ENCODE measurements at places on chromosomes 2 and 18.
A peak's percentile ranks its signal among the peaks of the same experiment; 100 is the strongest.

GRCh38 chr2:80377071-80377470 lies 72.5 kb upstream of the LRRTM1 start:
- DNase-seq = no peak

DNA sequence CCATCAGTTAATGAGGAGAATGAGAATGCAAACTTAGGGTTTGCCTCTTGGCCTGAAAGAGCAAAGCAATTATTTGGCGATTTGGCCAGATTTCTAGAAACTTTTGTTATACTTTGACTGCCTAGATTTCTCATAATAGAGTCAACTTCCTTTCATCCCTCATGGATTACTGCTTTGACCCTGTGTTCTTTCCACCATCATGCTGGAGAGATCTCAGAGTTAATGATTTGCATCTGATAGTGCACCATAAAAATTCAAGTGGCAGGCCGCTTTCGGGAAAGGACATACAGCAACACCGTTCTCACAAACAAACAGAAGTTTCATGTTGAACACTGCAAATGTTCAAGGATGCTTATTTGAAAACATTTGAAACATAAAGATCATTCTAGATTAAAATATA lies 143.7 kb upstream of the ZFP36L2 start:
- no peak for DNase-seq

GRCh38 chr18:77065221-77065981 lies 67.2 kb downstream of the MBP start:
- DNase-seq = no peak

DNA sequence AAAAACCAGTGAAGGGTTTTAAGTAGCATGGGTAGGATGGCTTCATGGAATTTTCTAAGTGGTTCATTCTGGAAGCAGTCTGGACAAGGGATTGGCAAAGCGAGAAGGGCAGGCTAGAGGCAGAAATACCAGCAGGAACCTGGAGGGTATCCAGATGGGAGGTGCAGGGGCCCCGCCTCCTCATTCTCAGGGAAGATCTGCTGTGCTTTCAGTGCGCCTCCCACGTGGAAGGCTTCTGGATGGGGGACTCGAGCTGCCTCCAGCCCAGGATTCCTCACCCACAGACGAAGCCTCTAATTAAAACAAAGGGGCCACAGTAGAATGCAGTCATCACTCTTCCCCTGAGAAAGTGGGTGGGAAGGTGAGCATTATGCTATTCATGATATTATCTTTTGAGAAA lies 79.8 kb downstream of the VSNL1 start:
- DNase-seq = peak; percentile 74

DNA sequence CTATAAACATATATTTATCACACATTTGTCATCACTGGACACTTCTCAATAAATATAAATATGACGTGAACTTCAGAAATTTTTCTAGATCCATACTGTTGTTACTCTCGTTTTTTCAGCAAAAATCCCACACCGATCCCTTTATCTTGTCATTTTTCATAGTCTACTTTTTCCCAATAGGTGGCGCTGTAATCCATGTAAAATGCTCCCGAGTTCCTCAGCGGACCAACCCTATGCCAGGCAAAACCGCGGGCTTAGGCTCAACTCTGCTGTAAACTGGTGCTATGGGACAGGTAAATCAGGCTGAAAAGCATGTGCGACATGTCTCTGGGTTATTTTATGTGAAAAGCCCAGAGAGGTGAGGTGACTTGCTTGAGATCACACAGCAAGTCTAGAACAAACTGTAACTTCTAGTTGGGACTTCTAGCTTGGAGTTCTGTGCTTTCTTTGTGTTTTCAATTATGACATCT lies 104.0 kb downstream of the COBLL1 start:
- peak; percentile 67 for DNase-seq

- DNase-seq = no peak
Measured at GRCh38 chr18:2508155-2508554, 63.1 kb downstream of the METTL4 start.

DNA sequence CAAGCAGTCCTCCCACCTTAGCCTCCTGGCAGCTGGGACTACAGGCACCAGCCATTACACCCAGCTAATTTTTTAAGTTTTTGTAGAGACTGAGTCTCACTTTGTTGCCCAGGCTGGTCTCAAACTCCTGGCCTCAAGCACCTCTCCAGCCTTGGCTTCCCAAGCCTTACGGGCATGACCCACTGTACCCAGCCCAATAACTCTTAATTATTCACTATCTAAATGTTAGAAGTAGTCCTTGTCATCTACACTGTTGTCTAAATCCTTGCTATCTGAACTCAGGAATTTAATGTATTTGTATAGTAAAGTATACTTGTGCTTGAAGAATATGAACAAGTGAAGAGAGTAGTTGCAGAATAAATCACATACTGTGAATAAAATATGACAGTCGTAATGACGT lies 37.9 kb upstream of the NBEAL1 start:
- DNase-seq = no peak

DNA sequence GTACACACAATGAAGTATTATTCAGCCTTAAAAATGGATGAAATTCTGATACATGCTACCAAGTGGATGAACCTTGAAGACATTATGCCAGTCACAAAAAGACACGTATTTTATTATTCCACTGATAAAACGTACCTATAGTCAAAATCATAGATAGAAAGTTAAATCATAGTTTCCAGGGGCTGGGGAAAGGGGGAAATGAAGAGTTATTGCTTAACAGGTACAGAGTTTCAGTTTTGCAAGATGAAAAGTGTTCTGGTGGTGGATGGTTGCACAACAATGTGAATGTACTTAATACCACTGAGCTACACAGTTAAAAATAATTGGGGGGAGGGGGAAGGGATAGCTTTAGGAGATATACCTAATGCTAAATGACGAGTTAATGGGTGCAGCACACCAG lies 279.0 kb upstream of the STON1 start:
- no peak for DNase-seq

DNA sequence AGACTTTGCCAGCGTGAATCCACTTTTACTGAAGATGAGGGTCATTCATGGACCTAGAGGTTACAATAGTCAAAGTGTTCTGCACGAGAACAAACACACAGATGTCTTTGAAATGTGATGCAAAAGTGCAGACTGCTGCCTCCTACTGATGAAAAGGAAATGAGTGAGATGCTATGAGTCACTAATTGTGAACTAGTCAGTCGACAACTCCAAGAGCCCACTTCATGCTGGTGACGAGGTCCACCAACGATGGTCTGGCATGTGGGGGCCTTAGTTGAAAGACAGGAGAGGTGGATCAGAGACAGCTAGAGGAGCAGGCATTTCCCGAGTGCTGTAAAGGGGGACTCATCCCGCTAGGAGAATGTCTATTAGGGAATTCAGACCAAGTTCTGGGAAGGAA lies 17.1 kb upstream of the ZNF236 start:
- DNase-seq = no peak

DNA sequence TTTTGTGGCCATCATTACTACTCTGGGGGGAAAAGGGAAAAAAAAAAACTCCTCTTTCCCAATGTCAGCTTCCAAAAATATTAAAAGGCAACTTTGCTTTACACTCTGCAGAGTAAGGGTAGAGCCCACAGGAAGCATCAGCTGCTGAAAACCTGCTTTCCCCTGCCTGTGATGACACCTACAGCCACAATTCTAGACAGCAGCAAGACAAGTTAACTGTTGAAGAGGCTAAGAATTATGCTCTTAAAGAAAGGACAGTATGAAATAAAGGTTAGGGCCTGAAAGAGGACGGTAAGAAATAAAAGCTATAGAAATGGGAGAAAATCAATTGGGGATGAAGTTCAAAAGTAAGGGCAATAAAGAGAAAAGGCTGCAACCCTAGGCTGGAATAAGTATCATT lies 3.0 kb downstream of the PDE11A start:
- DNase-seq = no peak

- DNase-seq = no peak
Measured at GRCh38 chr2:43566461-43566729, 29.4 kb downstream of the THADA start.

GRCh38 chr2:70947556-70948184 lies 12.0 kb downstream of the ATP6V1B1 start:
- peak; percentile 1 for DNase-seq

DNA sequence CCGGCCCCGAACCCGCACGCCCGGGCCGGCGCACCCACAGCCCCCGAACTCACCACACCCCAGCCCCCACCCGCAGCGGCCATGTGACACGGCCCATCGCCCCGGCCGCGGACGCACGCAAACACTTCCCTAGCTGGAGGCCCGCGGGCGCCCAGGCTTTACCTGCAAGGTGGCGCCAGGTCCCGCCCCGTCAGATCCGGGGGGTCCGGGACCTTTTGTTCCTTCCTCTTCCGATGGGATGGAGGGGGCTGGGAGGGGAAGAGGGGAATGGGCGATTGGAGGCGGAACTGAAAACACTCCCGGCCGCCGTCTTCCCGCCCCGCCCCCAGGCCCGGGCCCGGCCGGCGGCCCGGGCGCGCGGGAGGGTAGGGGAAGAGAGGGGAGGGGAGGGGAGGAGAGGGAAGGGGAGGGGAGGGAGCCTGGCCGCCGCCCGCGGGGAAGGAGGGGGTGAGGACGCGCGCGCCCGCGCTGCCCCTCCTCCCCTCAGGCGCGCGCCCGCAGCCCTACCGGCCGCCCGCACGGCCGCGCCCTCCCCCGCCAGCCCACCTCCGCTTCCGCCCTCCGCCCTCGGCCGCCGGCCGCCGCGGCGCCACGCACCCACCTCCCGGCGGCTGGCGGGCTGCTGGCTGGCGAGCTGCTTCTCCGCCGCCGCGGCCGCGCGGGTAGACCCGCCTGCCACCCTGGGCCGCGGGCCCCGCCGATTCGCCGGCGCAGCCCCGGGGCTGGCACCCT lies at the start of gene SMAD2:
TSS of gene SMAD2 (minus strand) at position 461 of the 732 bp plus-strand sequence. CDS start 33,903 bp downstream, outside the sequence.
- DNase-seq = peak; percentile 86

- DNase-seq = no peak
Measured at GRCh38 chr2:178057179-178057680, 15.3 kb downstream of the PDE11A start.

- DNase-seq = no peak
Measured at GRCh38 chr2:158357699-158358098, 98.9 kb downstream of the CCDC148 start.

GRCh38 chr2:86477349-86477748 lies 36.2 kb downstream of the KDM3A start:
- DNase-seq = no peak

- no peak for DNase-seq
Measured at GRCh38 chr18:36761186-36761698, 67.6 kb downstream of the TPGS2 start.

- DNase-seq = no peak
Measured at GRCh38 chr2:70907130-70908057, 28.3 kb upstream of the ATP6V1B1 start.

- DNase-seq = no peak
Measured at GRCh38 chr2:188122985-188123384, 168.7 kb upstream of the GULP1 start.

DNA sequence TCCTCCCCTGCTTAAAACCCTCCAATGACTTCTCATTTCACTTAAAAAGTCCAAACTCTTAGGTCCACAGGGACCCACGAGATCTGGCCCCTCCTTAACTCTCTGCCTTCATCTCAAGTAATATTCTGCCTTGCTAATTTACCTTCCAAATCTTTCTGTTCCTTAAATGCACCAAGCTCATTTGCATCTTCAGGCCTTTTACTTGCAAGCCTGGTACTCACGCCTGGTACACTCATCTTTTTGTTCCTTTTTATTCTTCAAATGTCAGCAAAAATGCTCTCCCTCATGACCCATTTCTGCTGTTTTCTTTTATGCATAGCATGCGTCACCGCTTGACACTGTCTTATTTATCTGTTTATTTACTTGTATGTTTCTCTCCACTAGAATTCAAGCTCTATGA lies 2.7 kb upstream of the WIPF1 start:
- no peak for DNase-seq

- DNase-seq = no peak
Measured at GRCh38 chr2:237073552-237073951, 12.1 kb upstream of the COPS8 start.

DNA sequence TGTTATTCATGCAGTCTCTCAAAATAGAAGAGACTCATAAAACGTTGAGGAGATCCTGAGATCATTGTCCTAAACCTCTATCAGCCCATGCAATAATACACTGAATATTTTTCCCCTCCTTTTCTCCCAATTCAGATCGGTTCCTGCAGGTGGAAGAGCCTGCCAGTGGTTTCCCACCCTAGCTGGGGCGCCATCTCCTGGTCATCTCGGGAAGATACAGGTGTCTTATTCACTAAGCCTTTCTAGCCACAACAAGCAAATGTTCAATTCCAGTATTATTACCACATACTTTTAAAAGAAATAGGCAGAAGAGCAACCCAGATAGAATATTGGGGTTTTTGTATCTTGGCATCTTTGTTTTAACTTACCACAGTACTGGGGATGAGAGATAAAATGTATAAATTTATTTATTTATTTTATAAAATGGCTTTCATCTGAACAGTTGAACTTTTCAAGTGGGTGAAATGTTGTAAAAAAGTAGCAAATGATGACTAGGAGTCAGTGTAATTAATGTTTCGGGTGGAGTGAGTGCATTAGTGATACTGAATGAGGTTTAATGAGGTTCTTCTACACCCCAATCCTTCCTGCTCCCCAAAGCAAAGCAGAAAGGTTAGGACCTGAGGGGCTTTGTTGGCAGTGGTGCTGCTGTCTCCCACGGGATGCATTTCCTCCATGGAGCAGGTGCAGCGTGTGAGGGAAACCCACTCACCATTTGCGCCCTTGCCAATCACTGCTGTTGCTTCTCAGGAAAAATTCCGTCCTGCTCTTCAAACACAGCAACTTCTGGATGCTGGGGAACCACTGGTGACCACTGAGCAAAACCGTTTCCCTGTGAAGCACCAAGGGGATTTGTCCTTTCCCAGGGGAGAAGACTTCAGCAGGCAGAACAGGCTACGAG lies 147.1 kb upstream of the FHL2 start:
- DNase-seq = peak; percentile 74

- no peak for DNase-seq
Measured at GRCh38 chr2:136215908-136216472, 98.0 kb upstream of the CXCR4 start.

GRCh38 chr2:99903981-99904380 lies 238.4 kb downstream of the AFF3 start:
- no peak for DNase-seq

- no peak for DNase-seq
Measured at GRCh38 chr2:213286161-213286560, 1.9 kb downstream of the SPAG16 start.

DNA sequence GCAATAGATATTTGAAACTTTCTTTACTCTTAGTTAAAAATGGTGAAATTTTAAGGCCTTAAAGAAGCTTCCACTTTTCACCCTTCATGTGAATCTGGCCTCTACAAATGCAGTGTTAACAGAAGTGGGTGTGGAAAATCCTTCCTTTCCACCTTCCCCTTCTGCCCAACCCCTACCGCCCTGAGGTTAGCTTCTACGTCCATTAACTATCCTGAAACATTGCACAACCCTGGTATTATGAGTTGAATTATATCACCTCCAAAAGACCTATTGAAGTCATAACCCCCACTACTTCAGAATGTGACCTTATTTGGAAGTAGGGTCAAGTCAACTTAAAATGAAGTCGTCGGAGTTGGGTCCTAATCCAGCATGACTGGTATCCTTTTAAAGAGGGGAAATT lies 80.8 kb upstream of the ACSL3 start:
- DNase-seq = no peak

DNA sequence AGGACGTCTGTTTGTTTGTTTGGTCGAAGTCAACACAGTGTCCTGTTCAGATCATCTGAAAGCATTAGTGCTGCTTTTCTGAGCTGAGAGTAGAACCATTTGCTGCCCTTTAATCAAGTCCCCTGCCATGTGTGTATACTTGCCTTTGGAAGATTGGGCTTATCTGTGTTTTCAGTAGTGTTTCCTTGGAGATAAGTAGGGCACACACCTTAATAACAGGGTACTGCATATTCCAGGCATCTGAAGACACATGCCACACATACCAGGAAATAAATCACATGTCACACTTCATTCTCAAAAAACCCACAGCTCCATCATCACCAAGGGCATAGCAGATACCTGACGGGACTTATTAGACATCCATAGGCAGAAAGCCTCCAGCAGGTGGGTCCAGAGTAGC lies 157.4 kb downstream of the SOX11 start:
- no peak for DNase-seq
